Mucosa of gallbladder (tissue), 1 donor: ENCODE measurements at places on chromosomes 1 and 21.

DNA sequence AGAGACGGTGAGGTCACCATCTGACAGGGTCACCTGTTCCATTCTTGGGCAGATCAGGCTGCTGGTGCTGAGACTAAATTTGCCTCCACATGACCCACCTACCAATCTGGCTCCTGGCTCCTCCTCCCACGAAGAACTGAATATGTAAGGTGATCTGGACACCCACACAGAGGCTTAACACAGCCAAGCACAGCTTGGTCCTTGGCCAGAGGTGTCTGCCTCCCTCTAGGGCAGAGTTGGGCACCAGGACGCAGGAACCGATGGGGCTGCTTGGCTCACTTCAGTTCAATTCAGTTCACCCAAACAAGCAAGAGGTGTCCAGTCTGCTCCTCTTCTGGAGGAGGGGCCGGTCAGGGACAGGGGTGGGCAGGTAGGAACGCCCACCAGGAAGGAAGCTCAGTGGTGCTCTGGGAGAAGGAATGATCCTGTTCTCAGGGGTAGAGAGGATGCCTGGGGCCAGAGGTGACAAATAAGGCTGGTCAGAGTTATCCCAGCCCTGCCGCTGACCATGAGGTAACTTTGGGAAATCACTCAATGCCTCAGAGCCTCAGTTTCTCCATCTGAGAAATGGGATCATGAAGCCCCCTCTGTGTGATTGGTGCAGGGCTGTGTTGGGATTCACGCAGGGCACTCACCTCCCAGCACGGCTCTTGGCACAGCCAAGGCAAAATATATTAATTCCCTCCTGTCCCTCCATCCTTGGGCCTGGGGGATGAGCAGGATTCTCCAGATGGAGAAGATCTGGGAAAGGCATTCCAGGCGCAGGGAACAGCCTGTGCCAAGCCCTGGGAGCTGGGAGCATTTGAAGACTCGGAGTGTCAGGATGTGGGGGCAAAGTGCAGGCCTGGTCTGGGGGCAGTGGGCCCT lies 284.5 kb downstream of the PTPRU start:
- DNase-seq = no peak

DNA sequence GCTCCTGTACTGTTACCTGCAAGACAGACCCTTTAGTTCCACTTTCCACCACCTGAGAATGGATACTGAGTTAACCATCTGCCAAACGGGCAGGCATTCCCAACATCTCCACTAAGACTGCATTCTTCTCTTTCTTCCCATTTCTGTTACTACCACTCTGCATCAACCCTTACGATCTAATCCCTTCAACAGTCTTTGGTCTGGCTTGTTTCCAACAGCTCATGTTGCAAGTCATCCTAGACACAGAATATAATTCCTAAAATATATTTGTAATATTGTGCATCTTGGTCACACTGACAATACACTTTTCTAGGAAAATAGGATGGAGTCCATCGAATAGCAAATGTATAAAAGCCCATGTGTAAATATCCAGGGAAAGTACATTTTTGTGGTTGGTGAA lies 166.7 kb downstream of the SIPA1L2 start:
- no peak for DNase-seq

GRCh38 chr1:207058252-207058651 lies 5.2 kb downstream of the PFKFB2 start:
- no peak for DNase-seq

DNA sequence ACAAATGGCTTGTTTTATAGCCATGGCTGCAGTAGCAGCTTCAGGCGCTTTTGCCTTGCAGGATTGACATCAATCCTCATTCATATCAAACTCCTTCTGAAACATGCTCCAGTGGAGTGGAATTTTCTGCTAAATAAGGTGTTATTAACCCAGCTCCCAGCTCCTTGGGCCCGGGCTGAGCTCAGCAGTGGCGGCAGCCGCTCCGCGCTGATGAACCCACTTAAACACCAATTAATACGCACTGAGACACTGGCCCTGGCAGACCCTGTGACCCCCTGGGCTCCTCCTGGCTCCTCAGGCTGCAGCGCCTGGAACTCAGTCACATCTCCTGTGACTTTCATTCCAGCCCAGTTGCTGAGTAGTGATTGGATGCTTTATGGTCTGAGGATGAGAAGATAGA lies 137.4 kb upstream of the GRIK3 start:
- DNase-seq = peak; percentile 2

DNA sequence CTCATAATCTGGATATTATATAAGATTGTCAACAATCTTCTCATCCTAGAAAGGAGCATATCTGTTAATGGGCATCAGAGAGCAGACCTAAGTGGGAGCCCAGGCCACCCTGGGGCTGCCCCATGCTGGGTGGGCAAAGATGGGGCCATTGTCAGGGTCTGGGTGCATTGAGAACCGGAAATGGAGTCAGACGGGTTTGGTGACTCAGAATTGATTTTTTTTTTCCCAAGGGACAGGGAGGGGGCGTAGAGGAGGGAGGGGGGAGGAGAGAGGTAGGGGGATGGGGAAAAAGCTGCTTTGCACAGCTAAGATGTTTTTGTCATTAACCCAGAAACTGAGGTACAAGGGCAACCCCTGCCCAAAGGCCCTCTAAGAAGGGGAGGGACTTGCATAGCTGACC lies 1.3 kb downstream of the ATXN7L2 start:
- DNase-seq = no peak

- peak; percentile 88 for DNase-seq
Observed at GRCh38 chr1:98048244-98048643, 127.4 kb upstream of the DPYD start.

DNA sequence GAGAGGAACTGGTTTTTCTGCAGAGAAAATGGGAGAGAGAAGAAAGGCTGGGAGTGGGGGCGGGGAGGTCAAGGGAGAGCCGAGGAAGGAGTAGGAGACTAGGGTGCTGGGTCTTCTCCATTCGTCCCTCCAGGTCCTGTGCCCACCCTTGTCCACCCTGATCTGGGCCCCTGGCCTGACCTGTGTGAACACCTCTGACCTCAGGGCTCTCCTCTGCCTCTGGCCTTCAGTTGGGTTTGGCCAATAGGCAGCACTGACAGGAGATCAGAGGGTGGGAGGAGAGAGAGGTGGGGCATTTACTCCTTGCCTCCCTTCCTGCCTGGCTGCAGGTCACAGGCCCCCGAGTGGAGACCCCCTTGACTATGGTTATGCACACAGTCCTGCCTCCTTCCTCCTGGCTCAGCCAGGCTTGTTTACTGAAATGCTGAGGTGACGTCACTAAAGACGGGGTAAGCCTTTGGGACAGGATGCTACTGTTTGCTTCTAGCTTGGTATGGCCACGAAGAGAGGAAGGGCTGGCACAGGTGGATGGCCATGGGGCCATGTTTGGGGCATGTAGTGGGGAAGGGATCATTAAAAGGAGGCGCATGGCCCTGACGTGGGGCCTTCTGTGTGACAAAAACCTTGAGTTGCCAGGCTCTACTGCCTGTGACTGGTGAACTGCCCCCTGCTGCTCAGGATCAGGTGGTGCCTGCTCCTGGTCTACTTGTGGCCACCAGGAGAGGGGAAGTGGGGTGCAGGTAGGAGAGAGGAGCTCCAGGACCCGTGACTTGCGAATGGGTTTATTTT lies 248.7 kb upstream of the CSF3R start:
- DNase-seq = no peak

- DNase-seq = no peak
Observed at GRCh38 chr1:154440036-154440804, 35.1 kb downstream of the IL6R start.

DNA sequence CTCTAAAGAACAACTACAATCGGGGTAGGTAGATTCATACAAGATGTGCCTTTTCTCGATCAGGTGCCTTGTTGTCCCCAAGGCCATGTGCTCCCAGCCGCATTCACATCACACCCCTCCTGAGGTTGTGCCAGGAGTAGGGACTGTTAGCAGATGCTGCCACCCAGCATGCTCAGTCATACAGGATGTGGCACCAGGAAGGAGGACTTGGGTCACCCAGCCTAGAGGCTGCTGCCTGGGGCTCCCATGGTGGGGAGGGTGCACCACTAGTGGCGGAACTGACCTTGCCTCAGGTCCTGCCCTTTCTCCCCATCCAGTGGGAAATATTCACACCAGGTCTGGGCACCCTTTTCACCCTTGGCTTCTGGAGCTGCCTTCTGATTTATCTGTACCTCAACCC lies 8.3 kb downstream of the TEX35 start:
- DNase-seq = no peak

GRCh38 chr1:67741736-67742135 lies 56.7 kb downstream of the GADD45A start:
- no peak for DNase-seq

GRCh38 chr1:39561279-39561678 lies 15.3 kb downstream of the PABPC4 start:
- no peak for DNase-seq

DNA sequence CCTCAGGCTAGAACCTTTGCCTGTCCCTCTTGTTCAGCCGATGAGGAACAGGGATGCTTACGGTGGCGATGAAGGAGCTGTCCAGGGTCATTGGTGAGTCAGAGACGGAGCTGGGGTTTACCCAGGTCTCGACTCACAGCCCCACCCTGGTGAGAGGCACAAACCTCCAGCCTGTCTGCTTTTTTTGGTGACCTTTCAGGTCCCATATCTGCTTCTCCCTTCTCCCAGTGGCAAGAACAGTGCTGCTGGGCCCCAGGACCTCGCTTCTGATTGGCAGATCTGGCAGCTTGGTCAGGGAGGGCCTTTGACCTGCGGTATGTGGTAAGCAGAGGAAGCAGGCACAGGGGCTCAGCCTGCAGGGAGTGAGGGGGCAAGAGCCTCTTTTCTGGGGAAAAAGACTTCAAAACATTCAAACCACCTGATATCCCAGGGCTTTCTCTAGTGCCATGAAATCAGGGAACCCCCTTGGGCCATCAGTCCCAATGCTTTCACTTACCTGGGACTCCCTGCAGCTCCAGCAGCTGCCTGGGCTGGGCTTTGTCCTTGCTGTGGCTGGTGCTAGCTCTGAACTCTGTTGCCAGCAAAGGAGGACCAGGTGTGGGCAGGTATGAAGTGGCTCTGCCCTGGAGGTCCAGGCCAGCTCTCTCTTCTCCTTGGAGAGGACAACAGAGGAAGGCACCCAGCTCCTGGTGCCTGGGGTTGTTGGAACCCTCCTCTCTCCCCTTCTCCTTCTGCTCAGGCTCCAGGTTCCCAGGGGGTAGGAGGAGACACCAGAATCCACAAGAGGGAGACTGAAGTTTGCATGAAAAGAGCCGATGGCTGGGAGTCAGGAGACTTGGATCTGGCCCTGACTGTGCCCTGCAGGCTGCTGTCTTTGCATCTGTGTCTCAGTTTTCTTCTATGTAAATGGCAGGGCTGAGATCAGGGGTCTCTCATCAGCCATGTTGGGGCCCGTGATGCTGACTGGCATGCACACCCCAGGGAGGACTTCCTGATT lies 41.4 kb downstream of the TRIM62 start:
- DNase-seq = no peak

DNA sequence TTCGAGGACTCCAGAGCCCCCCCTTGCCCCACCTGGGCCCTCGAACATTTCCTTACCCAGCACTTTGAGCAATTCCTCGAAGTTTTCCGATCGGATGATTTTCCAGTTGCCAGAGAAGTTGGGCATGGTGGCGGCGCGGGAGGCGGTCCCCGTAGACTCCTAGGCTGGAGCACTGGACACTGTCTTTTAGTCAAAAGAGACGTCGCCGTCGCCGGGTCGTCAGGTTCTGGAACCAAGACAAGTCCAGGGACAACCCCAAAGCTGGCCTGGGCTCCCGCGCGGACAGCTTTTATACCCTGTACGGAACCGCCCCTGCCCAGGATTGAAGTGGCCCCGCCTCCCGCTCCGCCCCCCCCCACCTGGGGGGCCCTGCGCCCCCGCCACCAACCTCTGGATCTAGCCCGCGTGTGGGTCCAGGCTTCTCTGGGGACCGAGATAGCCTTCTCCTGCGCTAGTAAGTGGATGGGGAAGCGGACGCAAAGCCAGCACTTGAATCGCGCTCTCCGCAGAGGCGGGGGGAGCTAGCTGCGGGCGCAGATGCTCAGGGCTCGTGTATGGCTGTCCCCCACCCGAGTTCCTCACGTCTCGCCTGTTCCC lies at the start of gene CRABP2:
Gene CRABP2, minus strand, starts transcription at position 263 of the 597 bp plus-strand sequence. Its CDS starts 137 bp downstream, at position 126.
- peak; percentile 15 for DNase-seq

DNA sequence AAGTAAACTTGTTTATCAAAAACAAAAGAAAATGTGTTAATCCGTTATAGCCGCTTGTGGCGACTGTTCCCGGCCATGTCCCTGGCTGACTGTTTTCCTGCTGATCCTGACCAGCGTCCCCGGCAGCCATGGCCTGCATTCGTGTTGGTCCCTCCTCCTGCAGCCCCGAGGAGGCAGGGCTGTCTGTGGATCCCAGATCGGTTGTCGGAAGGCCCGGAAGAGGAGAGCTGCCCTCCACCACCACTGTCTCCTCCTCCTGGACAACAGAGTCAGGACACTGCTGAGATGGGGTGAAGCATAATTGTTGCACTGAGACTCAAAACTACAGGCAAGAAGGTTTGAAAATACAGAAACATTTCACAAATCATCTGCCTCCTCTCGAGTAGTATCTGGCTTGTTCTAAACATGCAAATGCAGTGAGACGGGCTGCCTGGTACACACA lies 3.6 kb upstream of the MXRA8 start:
- DNase-seq = no peak

DNA sequence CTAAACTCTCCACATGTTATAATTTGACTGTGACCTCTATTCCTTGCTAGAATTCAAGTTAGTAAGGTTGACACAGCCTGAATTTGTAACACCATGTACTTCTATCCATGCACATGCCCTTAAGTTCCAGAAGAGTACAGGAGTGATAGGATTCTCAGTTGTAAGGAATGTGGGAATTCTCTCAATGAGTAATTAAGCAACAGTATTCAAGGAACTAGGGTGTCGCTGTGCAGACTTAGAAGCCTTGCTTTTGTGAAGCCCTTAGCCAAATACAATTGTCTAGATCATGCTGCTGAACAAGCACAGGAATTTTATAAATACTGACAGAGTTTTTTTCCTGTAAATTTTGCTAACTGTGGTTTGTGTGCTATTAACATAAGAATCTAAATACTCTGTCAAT lies 276.3 kb upstream of the PTBP2 start:
- DNase-seq = no peak

GRCh38 chr1:940107-941014 lies 16.6 kb downstream of the SAMD11 start:
- DNase-seq = peak; percentile 72

- DNase-seq = no peak
Observed at GRCh38 chr21:32795376-32795775, 23.8 kb upstream of the PAXBP1 start.

- no peak for DNase-seq
Observed at GRCh38 chr1:157197906-157198435, 59.8 kb upstream of the ETV3 start.

- no peak for DNase-seq
Observed at GRCh38 chr1:209839875-209840546, 12.2 kb downstream of the UTP25 start.

GRCh38 chr1:199982606-199983005 lies 44.9 kb upstream of the NR5A2 start:
- DNase-seq = no peak

DNA sequence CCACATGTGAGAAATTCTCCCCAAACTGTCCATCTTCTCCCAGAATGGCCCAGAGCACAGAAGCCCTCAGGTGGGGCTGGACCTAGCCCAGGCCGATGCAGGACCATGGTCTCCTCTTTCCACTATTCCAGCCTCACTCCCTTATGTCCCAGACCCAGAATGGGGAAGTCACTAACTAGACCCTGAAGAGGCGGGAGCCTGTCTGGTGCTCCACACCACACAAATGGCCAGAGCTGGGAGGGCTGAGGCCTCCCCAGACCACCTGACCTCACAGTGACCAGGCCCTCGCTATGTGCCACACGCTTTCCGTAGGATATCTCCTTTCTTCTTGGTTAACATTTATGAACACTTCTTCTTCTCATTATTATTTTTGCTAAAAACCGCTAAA lies 54.9 kb upstream of the EDN2 start:
- DNase-seq = no peak

GRCh38 chr1:18373882-18374493 lies 106.7 kb upstream of the KLHDC7A start:
- DNase-seq = no peak

GRCh38 chr1:226063977-226064815 lies 1.7 kb downstream of the H3-3A start:
- no peak for DNase-seq
